Pancreas (tissue), 10 donors: ENCODE measurements at places on chromosomes 5 and 9. TPM values are rescaled to one million over a fixed set of nuclear protein-coding genes. Genes with fewer than 3 reads are reported as not detected.

The SPINK4 gene
- 9.2 TPM for polyA plus RNA-seq

The P4HA2 gene
- 34.7 TPM for polyA plus RNA-seq

- DNase-seq, result no peak
Measured at GRCh38 chr9:73474625-73475024, 323.0 kb downstream of the ANXA1 start.

DNA sequence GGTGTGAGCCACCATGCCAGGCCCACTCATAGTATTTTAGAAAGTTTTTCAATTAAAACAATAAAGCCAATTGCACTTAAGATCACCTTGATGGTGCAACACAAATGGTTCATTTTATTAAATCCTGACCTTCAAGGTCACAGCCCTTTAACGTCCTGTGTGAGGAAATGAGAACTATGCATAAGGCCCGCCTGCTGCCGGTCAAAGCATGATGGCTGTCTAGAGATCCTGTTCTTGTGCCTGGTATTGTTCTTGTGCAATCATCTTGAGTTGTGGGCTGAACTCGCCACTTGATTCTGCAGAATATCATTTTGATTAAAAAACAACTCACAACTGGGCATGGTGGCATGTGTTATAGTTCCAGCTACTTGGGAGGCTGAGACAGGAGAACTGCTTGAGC lies 43.6 kb upstream of the FBXW11 start:
- no peak for DNase-seq

The IL13 gene
- not detected for polyA plus RNA-seq

The AGXT2 gene
- polyA plus RNA-seq, result not detected

The SMIM3 gene
- 9.7 TPM for polyA plus RNA-seq

DNA sequence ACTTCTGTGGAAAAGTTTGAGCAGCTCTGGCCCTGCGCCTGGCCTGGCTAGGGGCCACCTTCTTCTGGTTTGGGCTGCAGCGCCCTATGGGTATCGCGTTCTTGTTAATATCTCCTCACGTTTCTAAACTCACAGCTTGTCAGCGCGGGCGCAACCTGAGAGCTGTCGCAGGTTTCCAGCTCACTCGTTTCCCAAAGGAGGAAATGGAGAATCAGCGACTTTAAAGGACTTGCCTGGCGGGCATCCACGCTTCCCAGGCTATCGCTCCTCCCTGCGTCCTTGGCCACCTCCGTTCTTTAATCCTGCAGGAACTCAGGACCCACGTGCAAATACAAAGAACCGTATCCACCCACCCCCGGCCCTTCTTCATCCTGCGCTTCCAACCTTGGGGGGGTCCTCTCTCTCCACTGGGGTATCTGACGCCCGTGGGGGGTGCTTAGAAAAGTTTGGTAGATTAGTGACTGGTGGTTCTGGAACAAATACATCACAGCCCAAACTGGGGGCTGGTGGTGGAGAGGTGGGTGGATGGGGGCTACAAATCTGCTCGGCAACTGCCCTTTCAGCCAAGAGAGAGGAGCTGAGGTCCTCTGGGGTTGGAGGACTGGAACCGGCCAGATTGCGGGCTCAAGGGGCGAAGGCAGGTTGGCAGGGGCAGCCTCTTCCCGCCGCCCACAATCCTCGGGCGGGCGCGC lies 578 bp upstream of the PSAT1 start:
- DNase-seq, result peak; percentile 85

- DNase-seq, result peak; percentile 53
Measured at GRCh38 chr9:100505564-100506159, 32.7 kb downstream of the TMEFF1 start.

GRCh38 chr5:135205632-135206349 lies 171.8 kb upstream of the PITX1 start:
- no peak for DNase-seq

The SLCO6A1 gene
- not detected for polyA plus RNA-seq

- DNase-seq, result no peak
Measured at GRCh38 chr9:117104206-117104605, 310.7 kb downstream of the ASTN2 start.

DNA sequence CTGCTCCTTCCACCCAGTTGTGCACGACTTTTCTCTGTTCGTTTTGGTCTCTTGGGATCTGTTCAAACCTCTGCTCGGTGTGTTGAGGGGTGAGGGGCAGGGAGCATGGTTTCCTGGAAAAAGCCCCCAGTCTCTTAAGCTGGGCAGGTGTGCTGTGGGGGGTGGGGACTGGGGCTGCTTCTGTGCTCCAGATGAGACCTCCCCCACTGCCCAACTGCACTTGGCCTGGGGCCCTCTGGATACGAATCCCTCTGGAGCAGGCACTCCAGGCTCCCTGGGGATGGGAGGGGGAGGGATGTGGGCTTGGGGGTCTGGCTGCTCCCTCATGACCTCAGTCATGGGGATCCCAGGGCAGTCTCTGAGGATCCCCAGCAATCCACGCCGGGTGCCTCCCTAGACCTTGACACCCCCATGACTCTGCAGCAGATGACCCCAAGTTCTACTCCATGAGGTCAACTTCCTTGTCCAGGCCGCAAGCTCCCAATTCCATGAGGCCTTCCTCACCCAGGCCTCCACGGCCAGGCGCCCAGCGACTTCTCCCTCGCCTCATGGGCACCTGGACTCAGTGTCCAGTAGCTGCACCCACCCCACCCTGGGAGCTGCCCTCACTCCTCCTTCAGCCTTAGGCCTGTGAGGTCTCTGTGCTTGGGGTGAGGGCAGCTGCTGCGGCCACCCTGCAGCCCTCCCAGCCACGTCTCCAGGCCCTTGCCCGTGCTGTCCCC lies 5.9 kb upstream of the AHRR start:
- DNase-seq, result no peak

- no peak for DNase-seq
Measured at GRCh38 chr5:143800715-143801114, 11.2 kb upstream of the HMHB1 start.

- DNase-seq, result no peak
Measured at GRCh38 chr5:154542581-154542980, 64.6 kb upstream of the HAND1 start.

- DNase-seq, result peak; percentile 78
Measured at GRCh38 chr9:134010310-134011173, 14.7 kb upstream of the BRD3OS start.

The KIF2A gene
- 4.5 TPM for polyA plus RNA-seq

The STKLD1 gene
- polyA plus RNA-seq, result 3.1 TPM

GRCh38 chr5:38105801-38106200 lies 152.6 kb upstream of the EGFLAM start:
- no peak for DNase-seq

- no peak for DNase-seq
Measured at GRCh38 chr9:3371842-3372241, 154.0 kb downstream of the RFX3 start.

- DNase-seq, result peak; percentile 19
Measured at GRCh38 chr9:115593587-115594091, 475.7 kb upstream of the TNC start.

GRCh38 chr9:36218011-36218410 lies 27.3 kb downstream of the CLTA start:
- no peak for DNase-seq

DNA sequence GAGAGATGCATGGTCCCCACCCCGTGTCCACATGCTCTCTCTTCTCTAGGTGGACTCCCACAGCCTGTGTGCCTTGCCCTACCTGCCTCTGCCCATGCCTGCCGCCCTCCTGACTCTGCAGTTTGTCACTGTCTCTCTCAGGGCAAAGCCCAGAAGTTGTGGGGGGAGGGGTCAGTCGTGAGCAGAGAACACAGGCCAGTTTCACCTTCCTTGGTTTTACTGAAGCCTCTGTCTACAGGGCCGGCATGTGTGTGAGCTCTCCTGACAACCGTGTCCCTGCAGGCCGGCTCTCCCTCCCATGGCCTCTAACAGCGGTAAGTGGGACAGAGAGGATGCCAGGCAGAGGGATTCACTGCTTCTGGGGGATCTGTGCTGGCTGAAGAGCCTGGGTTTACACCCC lies 43.5 kb upstream of the SLC25A51 start:
- no peak for DNase-seq

- no peak for DNase-seq
Measured at GRCh38 chr5:177307544-177308363, 3.9 kb downstream of the MXD3 start.

GRCh38 chr5:136731241-136731900 lies 366.0 kb upstream of the TRPC7 start:
- no peak for DNase-seq

The ALG2 gene
- polyA plus RNA-seq, result 35.6 TPM

DNA sequence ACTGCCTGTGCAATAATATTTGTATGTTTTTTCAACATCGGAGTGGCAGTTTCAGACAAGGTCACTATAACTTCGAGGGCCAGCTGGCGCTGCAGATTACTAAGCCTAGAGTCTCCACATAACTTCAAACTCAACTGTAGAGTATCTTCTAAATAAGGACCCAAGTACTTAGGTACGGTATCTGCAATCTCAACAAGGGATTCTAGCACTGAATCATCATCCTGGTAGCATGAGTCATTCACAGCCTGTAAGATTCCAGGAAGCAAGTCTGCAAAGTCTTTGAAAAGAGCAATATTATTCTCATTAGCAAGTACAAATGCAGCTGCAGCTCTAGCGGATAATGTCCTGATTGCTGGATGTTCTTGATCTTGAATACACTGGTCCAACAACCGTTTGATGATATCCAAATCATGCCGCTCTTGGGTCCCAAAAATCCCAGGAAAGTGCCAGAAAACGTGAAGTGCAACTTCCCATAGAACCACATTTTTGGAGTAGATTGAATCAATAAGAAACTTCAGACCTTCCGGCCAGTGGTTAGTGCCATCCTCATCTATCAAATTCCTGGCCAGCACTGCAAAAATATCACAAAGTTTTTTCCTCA lies 654 bp downstream of the RANBP6 start:
- DNase-seq, result no peak

GRCh38 chr9:5630081-5630507 lies 1.2 kb downstream of the RIC1 start:
- no peak for DNase-seq

The GABRA6 gene
- not detected for polyA plus RNA-seq

The ADCY2 gene
- polyA plus RNA-seq, result 0.52 TPM

The FRRS1L gene
- 0.42 TPM for polyA plus RNA-seq

DNA sequence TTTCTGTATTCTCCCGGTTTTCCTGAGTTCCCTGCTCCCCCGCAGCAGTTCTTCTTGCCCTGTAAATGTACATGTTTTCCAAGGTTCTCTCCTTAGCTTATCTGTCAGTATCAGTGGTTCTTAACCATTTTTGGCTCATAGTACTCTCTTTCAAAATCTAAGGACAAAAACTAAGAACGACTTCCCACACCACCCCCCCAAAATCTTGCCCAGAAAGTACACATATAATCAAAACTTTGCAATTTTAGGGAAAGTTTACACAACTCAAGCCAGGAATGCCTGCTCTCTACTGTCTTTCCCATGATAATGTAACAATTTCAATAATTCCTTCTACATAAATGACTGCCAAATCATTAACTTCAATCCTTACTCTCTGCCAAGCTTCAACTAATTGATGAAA lies 4.5 kb downstream of the DCAF12 start:
- no peak for DNase-seq

The DOK3 gene
- polyA plus RNA-seq, result 6.5 TPM

GRCh38 chr9:35937227-35937626 lies 20.7 kb downstream of the OR2S2 start:
- DNase-seq, result no peak

DNA sequence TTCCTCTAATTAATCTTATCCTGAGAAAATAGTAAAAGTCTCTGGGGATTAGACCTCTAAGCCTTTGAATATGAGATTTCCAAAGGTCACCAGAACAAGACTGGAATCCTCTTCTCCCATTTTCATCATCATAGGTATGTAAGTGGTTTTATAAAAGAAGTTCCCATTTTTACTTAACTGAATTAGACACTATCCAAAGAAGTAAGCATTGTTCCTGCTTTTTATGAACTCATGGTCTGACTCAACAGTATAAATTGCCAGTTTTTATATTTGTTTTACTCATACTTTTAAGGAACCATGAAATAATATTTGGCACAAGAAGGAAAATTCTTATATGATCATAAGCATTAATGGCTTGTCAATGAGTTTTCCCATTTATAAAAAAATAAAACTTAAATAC lies 167.1 kb upstream of the ADRA1B start:
- no peak for DNase-seq

DNA sequence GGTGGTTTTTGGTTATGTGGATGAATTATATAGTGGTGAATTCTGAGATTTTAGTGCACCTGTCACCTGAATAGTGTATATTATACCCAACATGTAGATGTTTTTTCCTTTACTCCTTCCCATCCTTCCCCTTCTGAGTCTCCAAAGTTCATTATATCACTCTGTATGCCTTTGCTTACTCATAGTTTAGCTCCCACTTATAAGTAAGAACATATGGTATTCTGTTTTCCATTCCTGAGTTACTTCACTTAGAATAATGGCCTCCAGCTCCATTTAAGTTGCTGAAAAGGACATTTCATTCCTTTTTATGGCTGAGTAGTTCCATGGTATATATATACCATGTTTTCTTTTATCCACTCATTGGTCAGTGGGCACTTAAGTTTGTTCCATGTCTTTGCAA lies 161.6 kb upstream of the CD180 start:
- no peak for DNase-seq

GRCh38 chr9:95570150-95570549 lies 53.4 kb upstream of the PTCH1 start:
- no peak for DNase-seq

GRCh38 chr5:56185768-56186311 lies 47.3 kb downstream of the ANKRD55 start:
- DNase-seq, result no peak

The ARHGEF39 gene
- 2.0 TPM for polyA plus RNA-seq

DNA sequence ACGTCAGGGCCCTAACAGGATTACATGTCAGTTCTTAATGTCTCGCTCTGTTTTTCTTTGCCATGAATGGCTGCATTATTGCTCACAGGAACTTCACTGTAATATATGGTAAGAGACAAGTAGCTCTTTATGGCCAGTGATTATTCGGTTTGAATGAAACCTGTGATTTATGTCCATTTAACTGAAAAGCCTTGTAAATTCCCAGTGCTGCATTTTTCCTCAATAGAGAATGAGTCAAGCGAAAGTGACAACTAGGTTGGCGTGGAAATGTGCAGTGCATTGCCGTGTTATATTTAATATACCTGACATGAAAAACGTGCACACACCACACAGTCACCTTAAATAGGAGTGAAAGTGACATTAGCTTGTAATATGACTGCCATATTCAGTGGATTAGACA lies 163.1 kb downstream of the PBX3 start:
- DNase-seq, result no peak

The FAM153A gene
- polyA plus RNA-seq, result 2.9 TPM

- no peak for DNase-seq
Measured at GRCh38 chr5:91283899-91284298, 99.2 kb downstream of the ARRDC3 start.

GRCh38 chr9:5879419-5880181 lies 11.1 kb upstream of the MLANA start:
- no peak for DNase-seq

GRCh38 chr5:36722900-36723299 lies 116.5 kb downstream of the SLC1A3 start:
- no peak for DNase-seq
